ENCODE measurements at places on chromosomes 7 and 10.

DNA sequence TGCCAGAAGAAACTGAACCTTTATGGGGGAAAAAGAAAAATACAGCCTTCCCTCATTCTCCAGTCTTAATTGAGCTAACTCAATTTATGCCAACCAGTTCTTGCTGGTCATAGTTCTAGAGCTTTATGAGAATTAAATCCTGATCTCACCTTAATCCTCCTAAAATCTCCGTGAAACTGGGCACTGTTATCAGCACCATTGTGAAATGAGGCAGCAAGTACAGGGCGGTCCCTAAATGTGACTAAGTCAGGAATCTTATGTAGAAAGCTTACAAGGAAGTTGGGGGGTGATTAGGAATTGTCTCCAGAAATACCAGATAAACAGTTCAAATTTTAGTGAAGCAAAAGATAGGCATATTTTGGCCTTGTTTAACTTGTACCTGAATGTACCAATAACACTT is 10.7 kb upstream of the INSYN2A start:
- DNase-seq: no peak

DNA sequence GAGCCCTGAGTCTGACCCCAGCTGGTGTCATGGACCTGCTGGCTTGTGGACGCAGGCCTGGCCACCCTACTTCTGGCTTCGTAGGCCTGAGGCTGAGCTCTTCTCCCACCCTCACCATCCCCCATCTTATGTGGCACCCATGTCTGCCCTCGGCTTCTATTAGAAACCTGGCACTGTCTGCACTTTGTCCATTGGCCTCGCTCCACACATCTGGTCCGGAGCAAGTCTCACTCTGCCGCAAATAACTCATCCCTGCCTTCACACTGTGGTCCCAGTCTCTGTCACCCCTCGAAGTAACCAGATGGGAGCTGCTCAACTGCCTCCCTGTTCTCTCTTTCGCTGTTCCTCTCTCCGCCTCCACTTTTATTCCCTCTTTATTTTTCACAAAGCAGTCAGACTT is 78.6 kb downstream of the TRRAP start:
- DNase-seq: no peak

DNA sequence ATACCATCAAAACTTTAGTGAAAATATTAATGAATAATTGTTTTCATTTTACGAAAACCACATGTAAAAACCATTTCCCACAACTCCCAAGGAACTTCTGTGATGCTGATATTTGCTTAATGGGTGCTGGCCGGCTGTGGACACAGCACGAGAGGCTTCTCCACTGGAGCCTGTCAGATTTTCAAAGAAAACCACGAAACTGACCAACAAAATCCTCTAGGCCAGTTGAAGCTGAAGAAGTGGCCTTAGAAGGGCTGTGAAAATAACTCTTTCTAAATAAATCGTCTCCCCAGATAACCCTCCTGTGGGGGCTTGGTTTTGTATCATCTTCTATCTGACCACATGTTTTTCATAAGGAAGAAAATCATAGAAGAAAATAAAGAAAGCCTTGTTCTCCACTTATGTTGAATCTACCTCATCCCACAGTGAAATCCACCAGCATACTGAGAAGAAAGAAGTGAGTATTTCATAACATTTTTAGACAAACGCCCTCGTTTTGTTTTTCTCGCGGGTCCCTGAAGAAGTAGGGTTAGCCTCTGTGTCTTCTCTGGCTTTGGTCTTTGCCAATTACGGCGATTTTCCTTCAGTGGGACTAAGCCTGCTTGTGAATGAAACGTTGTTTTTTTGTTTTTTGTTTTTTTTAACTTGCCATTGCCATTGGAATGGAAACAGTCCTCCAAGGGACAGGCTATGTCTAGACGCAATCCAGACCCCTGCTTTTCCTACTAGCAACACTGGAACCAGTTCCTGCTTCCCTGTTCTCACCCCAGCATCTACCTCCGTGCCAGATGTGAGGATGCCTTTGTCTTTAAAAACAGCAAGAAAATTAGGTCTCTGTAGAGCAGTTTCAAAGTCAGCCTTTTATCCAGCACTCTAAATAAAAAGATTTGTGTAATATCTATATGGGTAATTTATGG is 123.9 kb downstream of the ADAM12 start:
- no peak for DNase-seq

DNA sequence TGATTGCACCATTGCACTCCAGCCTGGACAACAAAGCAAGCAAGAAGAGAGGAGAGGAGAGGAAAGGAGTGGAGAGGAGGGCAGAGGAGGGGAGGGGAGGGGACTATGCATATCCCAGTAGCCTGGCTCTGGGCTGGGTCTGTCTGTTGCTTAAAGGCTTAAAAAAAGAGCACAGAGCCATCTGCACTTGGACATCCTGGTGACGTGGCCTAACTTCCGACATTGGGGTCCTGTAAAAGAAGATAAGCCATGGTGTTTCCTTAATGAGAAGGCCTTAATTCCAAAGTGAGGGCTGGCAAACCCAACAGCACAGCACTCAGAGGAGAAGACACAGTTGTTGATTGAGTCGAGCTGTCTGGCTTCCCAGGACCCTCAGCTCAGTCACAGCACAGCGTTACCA is 352.6 kb downstream of the PAXIP1 start:
- DNase-seq: no peak

- peak; percentile 14 for DNase-seq
These were observed 32.7 kb upstream of the NPVF start for GRCh38 chr7:25260862-25261494.

GRCh38 chr7:26081638-26082037 is 70.4 kb upstream of the NFE2L3 start:
- DNase-seq: no peak

- DNase-seq: no peak
These were observed 75.4 kb downstream of the NOC3L start for GRCh38 chr10:94287336-94287735.

DNA sequence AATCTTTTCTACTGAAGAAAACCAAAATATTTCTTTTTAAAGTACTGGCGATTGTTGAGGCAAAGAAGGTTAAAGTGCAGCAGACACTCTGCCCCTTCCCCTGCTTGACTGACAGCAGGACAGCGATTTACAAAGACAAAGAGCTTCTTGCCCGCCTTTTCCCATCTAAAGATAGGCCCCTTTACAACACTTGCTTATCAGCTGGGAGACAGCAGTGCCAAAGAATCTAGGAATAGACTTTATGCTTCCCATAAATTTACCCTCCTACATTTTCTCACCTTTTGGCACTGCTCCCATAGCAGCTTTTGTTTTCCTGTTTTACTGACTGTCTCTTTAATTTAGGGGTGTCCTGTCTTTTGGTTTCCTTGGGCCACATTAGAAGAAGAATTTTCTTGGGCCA is 824.1 kb downstream of the CCSER2 start:
- DNase-seq: no peak

- DNase-seq: no peak
These were observed 22.5 kb downstream of the LRRN3 start for GRCh38 chr7:111113263-111114017.

DNA sequence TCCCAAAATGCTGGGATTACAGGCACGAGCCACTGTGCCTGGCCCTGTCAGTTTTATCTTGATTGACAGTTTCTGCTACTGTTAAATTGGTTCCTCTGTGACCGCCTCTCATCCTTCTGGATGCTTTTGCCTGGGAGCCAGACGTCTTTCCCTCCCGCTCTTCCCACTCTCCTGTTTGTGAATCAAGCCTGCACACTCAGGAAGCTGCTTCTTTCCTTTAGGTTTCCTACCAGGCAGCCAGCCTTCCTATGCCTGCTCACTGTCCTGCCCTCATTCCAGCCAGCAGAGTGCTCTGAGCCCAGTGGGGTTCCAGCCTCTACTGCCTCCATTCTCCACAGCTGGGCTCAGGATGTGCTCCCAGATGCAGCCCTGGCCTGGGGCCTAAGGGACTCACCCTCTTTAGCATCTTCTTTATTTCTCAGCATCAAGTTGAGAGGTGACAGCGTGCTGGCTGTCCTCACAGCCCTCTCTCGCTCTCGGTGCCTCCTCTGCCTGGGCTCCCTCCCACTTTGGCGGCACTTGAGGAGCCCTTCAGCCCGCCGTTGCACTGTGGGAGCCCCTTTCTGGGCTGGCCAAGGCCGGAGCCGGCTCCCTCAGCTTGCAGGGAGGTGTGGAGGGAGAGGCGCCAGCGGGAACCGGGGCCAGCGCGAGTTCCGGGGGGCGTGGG is 5.1 kb downstream of the SH2D4B start:
- DNase-seq: no peak

GRCh38 chr7:96675548-96675947 is 34.1 kb downstream of the SEM1 start:
- no peak for DNase-seq

GRCh38 chr7:130322615-130323014 is 22.0 kb upstream of the CPA5 start:
- DNase-seq: no peak

DNA sequence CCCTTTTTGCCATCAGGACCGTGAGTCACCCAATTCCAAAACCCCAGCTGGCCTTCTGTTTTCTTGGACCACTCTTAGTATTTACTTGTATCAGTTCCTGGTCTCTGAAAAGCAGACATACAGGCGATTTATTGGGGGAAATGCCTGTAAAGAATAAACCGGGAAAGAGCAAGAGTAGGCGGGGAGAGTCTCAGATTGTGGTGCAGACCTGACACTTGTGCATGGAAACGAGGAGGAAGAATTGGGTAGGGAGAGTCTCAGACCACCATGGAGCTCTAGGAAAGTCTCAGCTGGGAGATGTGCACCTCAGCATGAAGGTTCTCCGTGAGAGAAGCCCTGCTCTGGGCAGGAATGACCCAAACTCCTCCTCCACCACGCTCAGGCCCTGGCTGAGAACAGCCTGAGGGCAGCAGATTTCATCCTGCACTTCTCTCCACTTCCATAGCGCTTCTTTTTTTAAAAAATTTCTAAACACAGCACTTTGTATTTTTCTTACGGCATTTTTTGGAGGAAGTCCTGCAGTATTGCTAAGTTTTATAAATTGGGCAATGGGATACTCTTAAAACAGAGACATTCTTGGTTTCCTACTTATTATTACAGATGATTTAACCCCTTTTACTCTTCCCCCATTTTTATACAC is 6.1 kb upstream of the TASOR2 start:
- DNase-seq: no peak

DNA sequence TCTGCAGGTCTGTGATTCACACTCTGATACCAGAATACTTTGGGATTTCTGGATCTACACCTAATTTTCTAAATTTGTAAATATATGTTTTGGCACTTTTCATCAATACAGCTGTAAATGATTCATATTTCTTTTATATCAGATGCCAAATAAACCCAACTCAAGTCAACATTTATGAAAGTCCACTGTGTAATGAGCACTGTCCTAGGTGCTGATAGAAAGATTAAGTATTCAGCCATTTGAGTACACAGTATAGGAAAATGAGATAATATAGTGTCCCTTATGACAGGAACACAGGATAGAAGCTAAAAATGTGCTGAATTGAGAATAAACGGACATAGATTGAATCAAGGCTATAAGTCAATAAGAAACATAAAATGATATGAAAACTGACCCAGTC is 6.4 kb downstream of the ANXA7 start:
- no peak for DNase-seq

- DNase-seq: no peak
These were observed 292.4 kb upstream of the SP4 start for GRCh38 chr7:21135437-21135836.

- peak; percentile 86 for DNase-seq
These were observed 1.6 kb downstream of the HOXA3 start for GRCh38 chr7:27150568-27151340.

- DNase-seq: no peak
These were observed 6.8 kb upstream of the GJD4 start for GRCh38 chr10:35598379-35598778.

- DNase-seq: no peak
These were observed 12.7 kb upstream of the MACC1 start for GRCh38 chr7:20229646-20230500.

DNA sequence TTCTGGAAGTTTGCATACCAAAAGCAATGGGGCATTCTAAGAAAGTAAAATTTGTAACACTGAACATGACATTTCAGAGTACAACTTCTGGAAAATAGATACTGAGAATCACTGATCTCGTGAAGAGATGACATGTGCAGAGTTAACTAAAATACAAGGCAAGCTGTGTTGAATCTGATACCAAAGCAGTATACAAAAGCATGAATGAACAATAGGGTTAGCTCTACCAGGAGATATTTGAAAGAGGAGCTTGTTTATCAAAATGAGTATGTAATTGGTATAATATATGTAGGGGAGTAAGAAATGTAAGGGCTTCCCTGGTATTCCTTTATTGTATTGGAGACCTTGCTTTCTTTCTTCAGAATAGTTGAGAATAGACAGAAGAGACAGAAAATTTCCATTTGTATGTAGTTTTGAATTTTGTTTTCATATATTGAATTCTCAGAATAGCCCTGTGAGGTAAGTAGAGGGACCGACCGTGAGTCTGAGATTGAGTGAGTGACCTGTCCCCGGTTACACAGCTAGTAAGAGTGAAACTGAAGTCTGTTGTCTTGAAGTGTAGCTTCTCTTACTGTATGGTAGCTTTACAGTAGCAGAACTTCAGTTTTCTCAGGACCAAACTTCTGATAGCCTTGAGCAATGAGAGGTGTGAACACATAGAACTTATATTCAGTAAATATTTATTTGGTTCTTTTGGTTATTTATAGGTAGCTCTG is 5.0 kb downstream of the HBP1 start:
- DNase-seq: no peak

DNA sequence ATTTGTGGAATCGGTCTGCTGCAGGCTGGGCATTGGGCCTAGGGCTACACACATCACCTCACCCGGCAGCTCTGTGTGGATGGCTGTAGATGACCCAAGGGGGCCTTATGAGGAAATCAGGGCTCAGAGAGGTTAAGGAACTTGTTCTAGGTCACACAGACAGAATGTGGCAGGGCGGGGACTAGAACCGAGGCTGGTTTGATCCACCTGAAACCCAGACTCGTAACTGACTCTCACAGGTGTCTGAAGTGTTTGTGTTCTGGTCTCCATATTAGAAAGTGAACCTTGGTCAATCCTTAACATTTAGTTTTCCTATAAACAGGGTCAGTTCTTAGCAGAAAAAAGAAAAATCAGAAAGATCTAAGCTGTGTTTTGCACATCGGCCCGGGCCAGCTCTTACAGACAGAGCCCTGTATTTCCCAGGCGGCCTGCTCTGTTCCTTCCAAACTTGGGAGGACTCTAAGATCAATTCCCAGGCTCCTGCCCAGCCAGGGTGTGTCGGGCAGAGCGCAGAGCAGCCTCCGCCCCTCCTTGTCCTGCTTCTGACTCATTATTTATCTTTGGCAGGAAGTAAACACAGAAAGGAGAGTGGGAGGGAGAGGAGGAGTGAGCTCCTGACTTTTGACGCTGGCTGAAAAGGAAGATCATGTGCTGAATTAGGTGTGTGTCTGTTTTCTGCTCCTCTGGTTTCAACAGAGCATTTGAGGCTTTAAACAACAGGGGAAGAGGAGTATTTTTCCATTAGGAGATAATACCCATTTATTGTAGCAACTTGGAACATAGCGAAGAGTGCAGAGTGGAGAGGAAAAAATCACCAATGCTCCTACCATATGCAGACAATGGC is 74.1 kb downstream of the TACC2 start:
- DNase-seq: no peak

GRCh38 chr10:114823077-114823463 is 1.5 kb downstream of the FHIP2A start:
- no peak for DNase-seq

DNA sequence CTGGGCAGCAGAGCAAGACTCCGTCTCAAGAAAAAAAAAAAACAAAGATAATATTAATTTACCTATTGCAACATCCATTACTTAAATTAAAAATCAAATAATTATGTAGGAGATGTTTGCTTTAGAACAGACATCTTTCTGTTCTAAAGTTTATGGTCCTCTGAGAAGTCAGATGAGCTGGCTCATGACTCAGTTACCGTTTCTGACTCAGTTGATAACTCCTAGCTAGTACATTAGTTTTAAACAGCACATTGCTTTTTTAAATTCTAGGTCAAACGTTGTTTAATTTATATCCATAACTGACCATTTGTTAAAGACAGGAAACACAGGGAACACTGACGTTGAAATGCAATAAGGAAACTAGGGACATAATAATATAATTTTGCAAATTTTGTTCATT is 162.7 kb downstream of the ETV1 start:
- DNase-seq: no peak
